Activated CD8-positive, alpha-beta T cell treated with anti-CD3 and anti-CD28 coated beads, Interleukin-2, amount 10 ng/mL, durations not matched to agents 7 days and 5 days (primary cell): ENCODE measurements at places on chromosomes 12 and 14.

DNA sequence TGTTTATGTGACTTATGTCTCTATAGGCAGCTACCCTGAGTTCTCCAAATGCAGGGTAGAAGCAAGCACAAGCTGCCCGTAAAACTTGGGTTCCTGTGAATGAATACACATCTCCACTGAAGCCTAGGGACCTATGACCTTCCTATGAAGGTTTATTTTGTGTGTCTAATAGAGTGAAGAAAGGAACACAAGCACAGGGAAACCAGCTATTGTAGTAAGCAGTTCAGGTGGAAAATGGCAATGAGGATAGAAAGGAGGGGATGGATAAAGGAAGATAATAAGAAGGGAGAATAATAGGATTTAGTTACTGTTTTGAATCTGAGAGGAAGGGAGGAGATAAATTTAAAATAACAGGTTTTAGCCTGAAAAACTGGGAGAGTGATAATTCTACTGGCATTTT lies 2.4 kb downstream of the PFKM start:
- DNase-seq: no peak

GRCh38 chr12:92297932-92298696 lies 152.5 kb upstream of the BTG1 start:
- DNase-seq: peak; percentile 29

DNA sequence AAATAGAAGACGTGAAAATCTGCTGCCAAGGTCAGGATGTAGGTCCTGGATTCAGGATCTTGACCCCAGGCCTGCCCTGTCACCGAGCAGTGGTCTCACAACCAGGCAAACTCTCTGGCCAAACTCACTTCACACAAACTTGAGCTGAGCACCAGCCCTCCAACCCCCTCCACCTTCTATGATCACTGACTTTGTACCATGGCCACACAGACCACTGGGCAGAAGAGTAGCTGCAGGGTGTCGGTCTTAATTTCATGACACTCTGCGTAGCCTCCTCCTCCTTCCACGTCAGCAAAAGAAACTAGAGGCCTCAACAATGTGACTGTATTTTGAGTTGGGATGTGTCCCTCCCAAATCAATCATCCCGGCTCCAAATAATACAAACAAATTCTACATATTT lies 7.2 kb upstream of the TBX3 start:
- DNase-seq: no peak

DNA sequence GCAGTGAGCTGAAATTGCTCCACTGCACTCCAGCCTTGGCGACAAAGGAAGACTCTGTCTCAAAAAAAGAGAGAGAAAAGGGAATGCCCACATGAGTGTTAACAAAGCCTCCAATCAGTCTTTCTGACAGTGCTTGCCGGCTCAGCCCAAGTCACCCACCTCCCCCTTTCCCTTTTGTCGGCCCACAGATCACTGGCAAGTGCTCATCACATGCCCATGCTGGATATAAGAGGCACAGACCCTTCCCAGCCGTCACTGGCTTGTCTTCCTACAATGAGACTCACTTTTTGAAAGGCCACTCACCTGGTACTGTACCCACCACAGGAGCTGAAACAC lies 70.8 kb downstream of the CCDC88C start:
- DNase-seq: no peak

DNA sequence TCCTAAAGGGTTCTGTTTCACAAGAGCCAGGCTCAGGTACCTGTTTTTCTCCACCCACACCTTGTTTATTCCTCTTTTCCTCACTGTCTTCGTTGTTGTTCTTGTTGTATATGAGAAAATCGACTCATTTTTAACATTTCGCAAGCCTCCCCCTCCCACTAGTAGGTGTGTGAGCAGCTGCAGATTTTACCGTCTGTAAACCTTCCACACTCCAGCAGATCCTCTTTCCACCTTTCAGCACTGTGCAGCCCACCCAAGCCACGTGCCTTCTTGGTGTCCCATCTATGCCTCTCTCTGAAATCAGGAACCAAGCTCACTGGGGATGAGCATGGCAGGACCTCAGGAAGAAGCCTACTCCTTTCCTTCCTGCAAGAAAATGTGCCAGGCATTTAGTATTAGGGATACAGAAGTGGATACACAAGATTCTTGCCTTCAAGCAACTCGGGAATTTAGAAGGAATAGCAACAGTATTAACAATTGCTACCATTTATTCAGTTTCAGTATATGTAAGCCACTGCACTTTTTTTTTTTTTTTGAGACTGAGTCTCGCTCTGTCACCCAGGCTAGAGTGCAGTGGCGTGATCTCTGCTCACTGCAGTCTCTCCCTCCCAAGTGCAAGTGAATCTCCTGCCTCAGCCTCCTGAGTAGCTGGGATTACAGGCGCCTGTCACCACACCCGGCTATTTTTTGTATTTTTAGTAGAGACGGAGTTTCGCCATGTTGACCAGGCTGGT lies 113.6 kb downstream of the CHST11 start:
- DNase-seq: no peak

- no peak for DNase-seq
Observed at GRCh38 chr12:66189889-66190288, 875 bp downstream of the IRAK3 start.

GRCh38 chr12:82910246-82910893 lies 223.7 kb downstream of the TMTC2 start:
- no peak for DNase-seq
